ENCODE measurements at places on chromosomes 5 and 9.

- no peak for DNase-seq
Observed at GRCh38 chr9:134913713-134914500, 3.8 kb downstream of the FCN1 start.

DNA sequence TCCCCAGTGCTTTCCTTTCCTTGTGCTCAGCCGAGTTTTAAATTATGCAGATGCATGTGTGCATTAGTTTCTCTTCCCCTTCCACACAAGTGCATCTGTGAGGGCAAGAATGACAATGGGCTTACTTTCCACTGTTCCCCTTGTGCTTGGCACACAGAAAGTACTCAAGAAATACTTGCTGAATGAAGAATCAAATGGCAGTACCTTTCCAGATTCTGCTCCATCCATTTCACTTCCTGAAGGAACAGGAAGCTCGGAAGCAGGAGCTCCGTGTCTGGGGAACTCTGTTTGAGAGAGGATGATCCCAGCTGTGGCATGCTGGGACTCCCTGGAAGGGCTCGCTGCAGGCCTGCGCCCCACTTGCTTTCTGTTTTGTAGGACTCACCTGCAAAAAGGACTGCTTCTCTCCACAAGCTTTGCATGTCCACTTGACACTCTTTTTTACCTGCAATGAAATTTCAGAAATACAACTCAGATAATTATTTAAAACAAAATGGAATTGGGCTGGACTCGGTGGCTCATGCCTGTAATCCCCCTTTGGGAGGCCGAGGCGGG lies 5.5 kb downstream of the MRNIP start:
- DNase-seq = no peak

DNA sequence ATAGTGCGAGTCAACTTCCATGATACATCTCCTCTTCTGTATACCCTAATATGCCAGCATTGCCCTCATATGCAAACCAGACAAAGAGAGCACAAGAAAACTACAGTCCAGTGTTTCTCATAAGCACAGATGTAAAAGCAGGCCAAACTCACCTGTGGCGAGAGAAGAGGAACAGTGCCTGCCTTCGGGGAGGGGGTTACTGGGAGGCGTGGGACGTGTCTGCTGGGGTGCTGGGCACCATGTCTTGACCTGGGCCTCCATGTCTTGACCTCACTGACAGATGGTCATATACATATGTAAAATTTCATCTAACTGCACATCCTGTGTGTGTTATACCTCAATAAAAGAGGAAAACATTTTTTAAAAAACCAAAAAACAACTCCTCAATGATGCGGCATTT lies 159.3 kb upstream of the PPP1R26 start:
- DNase-seq = no peak

DNA sequence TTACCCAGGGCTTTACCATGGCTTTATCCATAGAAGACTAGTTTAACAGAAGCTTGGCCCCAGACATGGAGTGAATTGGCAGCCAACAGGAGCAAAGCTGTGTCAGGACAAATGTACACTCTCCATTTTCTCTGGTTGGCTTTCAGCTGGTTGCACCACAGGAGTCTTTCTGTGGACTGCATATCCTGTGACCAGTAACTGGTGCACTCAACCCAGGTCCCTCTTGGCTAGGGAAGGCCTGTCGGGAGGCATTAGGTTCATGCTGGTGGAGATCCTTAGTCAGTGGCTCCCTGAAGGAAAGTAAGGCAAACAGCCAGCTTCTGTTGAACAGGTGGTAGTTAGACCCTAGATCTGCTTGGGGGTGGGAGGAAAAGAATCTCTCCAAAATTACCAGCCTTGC lies 146.9 kb upstream of the TLX3 start:
- DNase-seq = no peak

- DNase-seq = no peak
Observed at GRCh38 chr9:114261026-114261425, 61.9 kb upstream of the ORM1 start.

DNA sequence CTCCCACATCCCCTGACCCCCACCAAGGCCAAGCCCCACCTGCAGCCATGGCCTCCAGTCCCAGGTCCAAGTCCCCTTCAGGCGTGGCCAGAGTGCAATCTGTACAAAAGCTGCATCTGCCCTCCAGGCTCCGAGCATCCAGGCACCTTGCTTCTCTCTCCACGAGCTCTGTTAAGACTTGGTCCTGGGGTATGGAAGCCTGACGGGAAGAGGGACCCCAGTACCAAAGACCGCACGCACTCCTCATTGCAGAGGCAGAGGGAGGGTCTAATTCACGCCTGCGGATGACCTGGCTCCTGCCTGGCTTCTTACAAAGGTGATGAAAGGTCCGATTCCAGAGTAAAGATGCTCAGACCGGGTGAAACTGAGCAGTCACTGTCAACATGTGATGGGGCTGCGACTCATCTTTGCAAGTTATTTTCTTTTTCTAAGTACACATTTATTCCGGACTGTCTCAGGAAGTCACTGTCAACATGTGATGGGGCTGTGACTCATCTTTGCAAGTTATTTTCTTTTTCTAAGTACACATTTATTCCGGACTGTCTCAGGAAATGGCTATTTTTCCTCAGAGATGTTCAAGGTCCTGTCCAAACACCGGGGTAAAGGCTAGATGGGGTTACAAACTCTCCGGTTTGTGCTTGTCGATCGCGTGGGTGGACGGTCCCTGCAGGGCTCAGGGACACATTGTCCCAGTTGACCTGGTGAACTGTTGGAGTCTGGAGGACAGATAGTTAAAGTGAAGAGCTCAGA lies 252.0 kb upstream of the IRX4 start:
- DNase-seq = no peak

GRCh38 chr9:133869674-133870405 lies 122.3 kb downstream of the VAV2 start:
- no peak for DNase-seq

GRCh38 chr9:118533101-118533500 lies 828.9 kb downstream of the TLR4 start:
- no peak for DNase-seq

GRCh38 chr5:134732819-134733218 lies 5.5 kb upstream of the CAMLG start:
- no peak for DNase-seq

DNA sequence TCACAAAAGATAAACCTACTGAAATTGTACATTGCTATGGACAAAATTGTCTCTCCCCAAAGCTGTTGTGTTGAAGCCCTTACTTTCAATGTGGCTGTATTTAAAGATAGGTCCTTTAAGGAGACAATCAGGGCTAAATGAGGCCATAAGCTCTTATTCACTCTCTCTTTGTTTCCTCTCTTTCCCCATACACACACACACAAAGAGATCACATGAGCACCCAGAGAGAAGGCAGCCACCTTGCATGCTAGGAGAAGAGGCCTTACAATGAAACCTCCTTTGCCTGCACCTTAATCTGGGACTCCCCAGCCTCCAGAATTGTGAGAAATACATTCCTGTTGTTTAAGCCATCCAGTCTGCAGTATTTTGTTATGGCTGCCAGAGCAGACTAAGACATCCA lies 1295.6 kb upstream of the CDH6 start:
- DNase-seq = no peak

DNA sequence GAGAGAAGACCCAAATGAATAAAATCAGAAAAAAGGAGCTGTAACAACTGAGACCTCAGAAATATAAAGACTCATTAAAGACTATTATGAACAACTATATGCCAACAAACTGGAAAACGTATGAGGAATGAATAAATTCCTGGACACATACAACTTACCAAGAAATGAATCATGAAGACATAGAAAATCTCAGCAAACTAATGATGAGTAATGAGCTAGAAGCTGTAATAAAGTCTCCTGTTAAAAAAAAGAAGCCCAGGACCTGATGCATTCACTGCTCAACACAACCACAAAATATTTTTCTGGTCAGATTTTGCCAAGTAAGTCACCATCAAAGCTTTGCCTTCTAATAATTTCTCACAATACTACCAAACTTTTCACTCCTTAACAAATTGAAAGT lies 666.7 kb downstream of the LRRC70 start:
- DNase-seq = no peak

GRCh38 chr5:145683431-145683830 lies 151.7 kb downstream of the PRELID2 start:
- no peak for DNase-seq

DNA sequence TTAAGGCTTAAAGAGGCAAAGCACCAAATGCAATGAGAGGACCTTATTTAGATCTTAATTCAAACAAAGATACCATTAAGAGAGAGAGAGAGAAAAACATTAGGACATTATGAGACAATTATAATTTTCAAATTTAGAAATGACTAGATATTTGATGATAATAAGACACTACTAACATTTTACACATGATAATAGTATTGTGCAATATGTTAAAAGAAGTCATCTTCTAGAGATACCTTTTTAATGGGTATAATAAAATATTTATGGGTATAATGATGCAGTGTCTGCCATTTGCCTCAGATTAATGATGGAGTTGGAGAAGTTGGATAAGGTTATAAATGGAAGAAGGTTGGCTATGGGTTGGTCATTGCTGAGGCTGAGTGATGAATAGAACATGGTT lies 21.2 kb downstream of the SPAAR start:
- DNase-seq = no peak

DNA sequence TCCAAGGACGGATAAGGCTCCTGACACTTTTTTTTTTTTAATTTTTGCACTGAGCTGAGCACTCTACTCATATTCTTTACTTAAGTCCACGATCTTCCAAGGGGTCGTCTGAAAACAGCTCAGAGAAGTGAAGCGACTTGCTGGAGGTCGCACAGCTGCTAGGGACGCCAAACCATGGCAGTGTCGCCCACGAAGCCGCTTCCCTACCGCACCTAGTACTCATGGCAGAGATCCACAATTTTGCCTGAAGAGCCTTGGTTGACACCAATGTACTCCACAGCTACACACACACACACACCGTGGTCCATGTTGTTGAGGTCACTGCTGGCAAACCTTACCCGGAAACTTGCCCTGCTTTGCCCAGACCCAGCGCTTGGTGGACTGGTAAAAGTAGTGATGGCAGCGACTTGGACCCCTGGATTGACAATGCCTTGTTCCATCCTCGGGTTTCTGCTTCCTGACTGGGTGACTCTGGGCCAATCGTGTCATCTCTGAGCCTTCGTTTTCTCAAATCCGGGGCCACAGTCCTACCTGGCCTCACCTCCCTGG lies 521 bp upstream of the SLIT3 start:
- no peak for DNase-seq

- no peak for DNase-seq
Observed at GRCh38 chr9:84894859-84895258, 225.3 kb downstream of the NTRK2 start.

DNA sequence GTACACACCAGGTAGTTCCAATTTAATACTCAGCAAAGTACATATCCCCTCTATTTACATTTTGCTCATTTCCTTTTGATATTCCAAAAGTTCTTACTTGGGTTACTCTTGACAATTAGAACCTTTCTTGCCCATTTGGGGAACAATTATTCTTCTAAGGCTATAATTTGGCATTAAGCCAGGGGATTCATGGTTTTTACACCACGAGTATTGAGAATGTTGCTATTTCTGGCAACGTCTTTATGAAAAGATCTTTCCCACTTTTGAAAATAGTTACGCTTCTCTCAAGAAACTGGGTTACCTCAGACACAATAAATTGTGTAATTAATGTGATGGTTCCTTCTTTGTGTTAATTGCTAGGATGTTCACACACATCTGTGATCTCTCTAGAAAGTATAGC lies 11.5 kb upstream of the CAAP1 start:
- no peak for DNase-seq

GRCh38 chr5:39584927-39585326 lies 160.1 kb upstream of the DAB2 start:
- DNase-seq = no peak

DNA sequence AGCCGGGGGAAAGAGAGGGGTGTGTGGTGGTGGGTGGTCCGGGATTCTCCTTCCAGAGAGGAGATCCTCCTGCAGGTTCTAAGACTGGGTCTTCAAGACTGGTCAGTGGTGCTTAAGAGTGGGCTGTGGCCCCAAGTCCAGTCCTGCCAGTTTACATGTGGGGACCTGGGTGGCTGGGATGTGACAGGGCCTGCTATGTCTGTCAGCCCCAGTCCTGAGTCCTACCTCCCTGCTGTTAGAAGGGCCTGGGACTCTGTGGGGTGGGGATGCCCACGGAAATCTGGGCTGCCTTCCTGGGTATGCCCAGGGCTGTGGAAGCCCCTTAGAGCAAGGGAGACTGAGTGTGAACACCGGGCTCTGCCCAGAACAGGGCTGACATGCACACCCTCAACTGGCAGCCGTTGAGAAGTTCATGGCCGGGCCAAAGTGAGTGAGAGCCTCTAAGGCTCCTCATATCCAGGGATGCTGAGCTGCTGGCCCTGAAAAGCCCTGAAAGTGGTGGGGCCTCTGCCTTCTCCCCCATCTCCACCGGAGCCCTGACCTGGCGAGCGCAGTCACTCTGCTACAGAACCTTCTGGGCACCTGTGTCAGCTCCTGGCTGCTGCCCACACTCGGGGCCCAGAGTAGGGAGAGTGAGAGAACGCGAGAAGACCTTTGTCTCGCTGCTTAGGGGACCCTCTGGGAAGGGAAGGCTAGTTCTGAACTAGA lies 1.7 kb downstream of the PHF2 start:
- DNase-seq = no peak

DNA sequence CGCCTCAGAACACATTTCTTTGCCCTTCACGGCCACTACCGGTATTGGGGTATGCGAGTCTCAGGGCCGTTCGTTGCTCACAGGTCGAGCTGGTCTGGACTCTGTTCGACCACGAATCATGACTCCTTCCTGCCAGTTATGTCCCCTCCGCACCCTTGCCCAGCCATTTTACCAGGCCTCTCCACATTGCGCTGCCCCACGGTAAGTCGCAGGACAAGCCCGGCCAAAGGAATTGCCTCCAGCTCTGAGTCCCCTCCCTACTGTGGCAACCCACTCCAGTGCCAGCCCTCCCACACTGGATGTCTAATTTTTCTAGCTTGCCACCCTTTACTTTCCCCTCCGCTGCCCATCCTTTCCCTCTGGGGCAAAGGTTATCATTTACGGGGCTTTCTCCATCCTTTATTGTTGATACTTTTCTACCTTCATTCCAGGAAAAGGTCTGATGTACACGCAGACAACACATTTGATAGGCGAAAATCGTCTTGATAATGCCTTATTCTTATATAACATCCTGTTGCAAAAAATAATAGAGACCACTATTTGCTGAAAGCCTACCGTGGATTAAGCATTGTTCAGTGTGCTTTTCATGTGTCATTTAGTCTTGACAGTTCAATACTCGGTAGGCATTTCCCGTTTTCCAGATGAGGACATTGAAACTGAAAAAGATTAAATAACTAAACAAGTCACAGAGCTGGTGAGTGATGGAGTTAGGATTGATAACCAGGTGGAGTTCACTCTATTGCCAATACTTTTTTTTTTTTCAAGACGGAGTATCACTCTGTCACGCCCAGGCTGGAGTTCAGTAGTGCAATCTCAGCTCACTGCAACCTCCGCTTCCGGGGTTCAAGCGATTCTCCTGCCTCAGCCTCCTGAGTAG lies 958 bp upstream of the HSPA5 start:
- DNase-seq = no peak

DNA sequence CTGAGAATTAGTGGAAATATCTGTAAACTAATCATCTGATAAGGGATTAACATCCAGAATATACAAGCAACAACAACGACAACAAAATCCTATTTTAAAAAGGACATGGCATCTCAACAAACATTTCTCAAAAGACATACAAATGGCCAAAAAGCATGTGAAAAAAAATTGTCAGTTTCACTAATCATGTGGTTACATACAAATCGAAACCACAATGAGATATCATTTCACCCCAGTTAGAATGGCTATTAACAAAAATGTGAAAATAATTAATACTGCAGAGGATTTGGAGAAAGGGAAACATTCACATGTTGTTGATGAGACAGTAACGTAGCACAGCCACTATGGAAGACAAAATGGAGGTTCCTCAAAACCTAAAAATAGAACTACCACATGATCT lies 69.5 kb downstream of the ERP44 start:
- DNase-seq = no peak

All from HuH-7.5 (cell line).